ENCODE measurements at places on chromosomes 1 and 21. TPM values are rescaled to one million over a fixed set of nuclear protein-coding genes. Genes with fewer than 3 reads are reported as not detected.

DNA sequence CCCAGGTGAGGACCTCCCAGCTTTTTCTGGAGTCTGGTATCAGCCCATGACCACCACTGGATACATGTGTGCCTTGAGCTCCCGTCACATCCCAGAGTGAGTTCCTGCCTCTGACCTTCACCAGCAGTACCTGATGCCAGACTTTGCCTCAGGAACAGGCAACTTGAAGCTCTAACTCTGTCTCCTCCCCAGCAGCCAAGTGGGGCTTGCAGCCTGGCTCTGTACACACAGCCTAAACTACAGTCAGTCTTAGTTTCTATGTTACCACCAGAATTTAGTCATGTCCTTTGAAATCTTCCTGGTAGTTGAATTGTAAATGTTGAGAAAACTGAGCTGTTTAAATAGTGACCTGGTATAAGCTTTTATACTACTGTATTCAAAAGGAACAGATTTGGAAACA lies 206.5 kb downstream of the LRRC40 start:
- no peaks in the 10 kb centered on the region for H3K4me1 ChIP-seq
- no peak for DNase-seq
- H3K27ac ChIP-seq = no peak overlapping the region
- no peaks in the 10 kb centered on the region for H3K36me3 ChIP-seq

GRCh38 chr1:204826970-204827369 lies 43.7 kb upstream of the NFASC start:
- H3K4me3 ChIP-seq = no peak overlapping the region
- H3K27ac ChIP-seq = no peak overlapping the region
- peaks cover 33% of the 10 kb centered on the region for H3K27me3 ChIP-seq
- H3K4me1 ChIP-seq = peaks cover 3% of the 10 kb centered on the region

DNA sequence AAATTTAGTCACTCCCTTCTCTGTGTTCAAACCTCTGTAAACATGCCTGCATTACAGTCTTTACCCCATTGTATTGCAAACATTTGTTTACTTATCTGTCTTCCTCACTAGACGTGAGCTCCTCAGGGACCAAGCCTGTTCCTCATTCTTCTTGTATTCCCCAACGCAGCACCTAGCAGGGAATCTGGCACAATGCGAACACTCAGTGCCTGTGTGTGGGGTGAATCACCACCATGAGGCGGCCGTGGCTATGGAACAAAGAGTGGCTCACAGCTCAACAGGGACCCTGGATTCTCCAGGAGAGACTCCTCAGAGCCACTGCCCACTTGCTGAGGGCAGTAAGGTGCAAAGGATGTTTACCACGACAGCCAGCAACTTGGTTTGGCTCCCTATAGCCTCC lies 95.9 kb downstream of the DDX20 start:
- peaks cover 21% of the 10 kb centered on the region for H3K27me3 ChIP-seq
- no peak for DNase-seq
- H3K4me3 ChIP-seq = no peak overlapping the region

SAMD13 gene
- total RNA-seq = 9.1 TPM

- H3K4me1 ChIP-seq = peaks cover 5% of the 10 kb centered on the region
- DNase-seq = no peak
- H3K36me3 ChIP-seq = peaks cover 11% of the 10 kb centered on the region
- no peak overlapping the region for H3K4me3 ChIP-seq
- H3K27me3 ChIP-seq = no peaks in the 10 kb centered on the region
- no peak overlapping the region for H3K27ac ChIP-seq
Observed at GRCh38 chr1:25503551-25504426, 39.6 kb upstream of the LDLRAP1 start.

GRCh38 chr21:28142697-28143096 lies 850.0 kb downstream of the LTN1 start:
- no peaks in the 10 kb centered on the region for H3K36me3 ChIP-seq
- H3K4me3 ChIP-seq = no peak overlapping the region
- DNase-seq = no peak
- H3K27ac ChIP-seq = no peak overlapping the region

GSTM5 gene
- total RNA-seq = 19.4 TPM

GRCh38 chr1:48208251-48208650 lies 14.3 kb upstream of the SLC5A9 start:
- H3K27me3 ChIP-seq = no peaks in the 10 kb centered on the region
- no peak overlapping the region for H3K27ac ChIP-seq
- no peaks in the 10 kb centered on the region for H3K4me1 ChIP-seq
- DNase-seq = no peak
- H3K4me3 ChIP-seq = no peak overlapping the region

DNA sequence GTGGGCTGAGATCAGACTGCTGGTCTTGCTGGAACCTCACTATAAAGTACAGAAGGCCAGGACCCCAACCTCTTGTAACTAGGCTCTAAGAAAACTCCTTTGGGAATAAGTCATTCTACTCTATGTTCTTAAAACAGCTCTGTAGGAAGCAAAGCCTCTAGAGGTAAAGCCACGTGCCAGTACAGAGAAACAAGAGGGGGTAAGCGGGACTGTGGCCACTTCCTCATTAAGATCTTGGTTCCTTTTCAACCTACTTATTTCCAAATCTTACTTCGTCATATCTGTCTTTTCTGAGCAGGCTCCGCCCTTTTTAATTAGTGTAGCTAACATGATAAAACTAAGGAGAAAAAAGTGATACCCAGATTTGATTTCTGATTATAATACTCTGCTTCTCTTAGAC lies 3.8 kb downstream of the NCSTN start:
- H3K27me3 ChIP-seq = no peaks in the 10 kb centered on the region
- peaks cover 61% of the 10 kb centered on the region for H3K36me3 ChIP-seq
- DNase-seq = peak; percentile 26
- H3K4me1 ChIP-seq = peaks cover 17% of the 10 kb centered on the region
- no peak overlapping the region for H3K4me3 ChIP-seq
- H3K27ac ChIP-seq = no peak overlapping the region

- H3K27me3 ChIP-seq = no peaks in the 10 kb centered on the region
- no peaks in the 10 kb centered on the region for H3K4me1 ChIP-seq
- DNase-seq = no peak
- no peak overlapping the region for H3K27ac ChIP-seq
Observed at GRCh38 chr1:106571109-106571508, 485.4 kb upstream of the PRMT6 start.

DNA sequence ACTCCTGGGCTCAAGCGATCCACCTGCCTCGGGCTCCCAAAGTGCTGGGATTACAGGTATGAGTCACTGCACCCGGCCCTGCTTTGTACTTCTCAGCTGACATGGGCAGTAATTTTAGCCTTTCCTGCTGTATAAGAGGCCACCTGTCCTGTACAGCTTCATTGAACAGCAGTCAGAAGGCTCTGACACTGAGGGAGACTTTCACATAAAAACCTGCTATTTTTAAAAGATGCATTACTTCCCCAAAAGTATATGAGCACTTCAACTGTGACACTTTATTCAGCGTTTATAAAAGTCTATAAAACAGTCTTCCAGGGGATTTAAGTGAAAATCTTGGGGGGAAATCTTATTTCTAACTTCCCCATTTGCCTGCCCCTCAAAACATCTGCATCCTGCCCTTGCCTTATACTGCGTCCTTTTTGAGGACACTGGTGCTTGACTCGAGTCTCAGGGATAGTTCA lies 17.6 kb downstream of the RNU5D-1 start:
- H3K36me3 ChIP-seq = no peaks in the 10 kb centered on the region
- no peak overlapping the region for H3K27ac ChIP-seq
- H3K4me1 ChIP-seq = no peaks in the 10 kb centered on the region
- DNase-seq = no peak
- H3K27me3 ChIP-seq = peaks cover 5% of the 10 kb centered on the region

GRCh38 chr1:230191079-230191804 lies 124.2 kb downstream of the GALNT2 start:
- no peaks in the 10 kb centered on the region for H3K27me3 ChIP-seq
- H3K4me1 ChIP-seq = peaks cover 18% of the 10 kb centered on the region
- peak overlapping the region; percentile 25 for H3K27ac ChIP-seq
- DNase-seq = peak; percentile 85

GRCh38 chr1:234533975-234534876 lies 55.2 kb upstream of the TARBP1 start:
- H3K4me1 ChIP-seq = peaks cover 96% of the 10 kb centered on the region
- no peaks in the 10 kb centered on the region for H3K36me3 ChIP-seq
- H3K27me3 ChIP-seq = no peaks in the 10 kb centered on the region
- peak; percentile 99 for DNase-seq

GRCh38 chr1:89688607-89689006 lies 55.7 kb downstream of the LRRC8C start:
- H3K36me3 ChIP-seq = peaks cover 3% of the 10 kb centered on the region
- no peak for DNase-seq
- peaks cover 2% of the 10 kb centered on the region for H3K4me1 ChIP-seq
- H3K4me3 ChIP-seq = no peak overlapping the region
- no peak overlapping the region for H3K27ac ChIP-seq

DNA sequence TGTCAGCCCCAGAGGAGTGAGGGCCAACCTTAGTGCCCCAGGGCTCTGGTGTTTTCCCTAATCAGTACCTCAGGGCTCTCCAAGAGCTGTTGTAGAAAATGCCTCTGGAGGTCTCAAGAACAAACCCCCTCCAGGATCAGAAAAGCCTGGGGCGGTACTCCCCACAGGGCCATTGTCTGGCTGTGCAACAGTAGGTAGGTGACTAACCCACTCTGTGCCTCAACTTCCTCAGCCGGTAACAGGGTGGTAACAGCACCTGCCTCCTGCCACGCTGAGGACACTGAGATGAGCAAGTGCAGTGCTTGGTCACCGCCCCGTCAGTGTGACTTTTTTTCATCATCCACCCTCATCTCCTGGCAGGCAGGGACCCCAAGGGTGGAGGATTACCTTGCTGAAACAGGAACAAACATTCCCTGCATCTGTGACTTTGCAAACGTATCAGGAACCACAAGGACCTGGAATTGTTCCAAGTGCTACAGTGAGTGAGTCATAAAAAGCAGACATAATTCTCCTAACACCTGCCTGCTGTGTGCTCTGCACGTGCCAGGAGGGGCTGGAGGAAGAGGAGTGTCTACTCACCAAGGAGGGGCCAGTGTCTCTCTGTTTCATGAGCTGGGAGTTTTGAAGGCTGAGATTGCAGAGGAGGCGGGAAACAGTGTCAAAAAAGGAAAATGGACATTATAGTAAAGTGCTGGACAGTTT lies 440.8 kb downstream of the NPHP4 start:
- H3K27me3 ChIP-seq = peaks cover 2% of the 10 kb centered on the region
- no peaks in the 10 kb centered on the region for H3K4me1 ChIP-seq
- no peak overlapping the region for H3K4me3 ChIP-seq
- peak; percentile 8 for DNase-seq
- no peak overlapping the region for H3K27ac ChIP-seq
- H3K36me3 ChIP-seq = no peaks in the 10 kb centered on the region
